Activated T-cell treated with anti-CD3 and anti-CD28 coated beads, Interleukin-2, amount 50 U/mL, for 4 hours (primary cell): ENCODE measurements at places on chromosomes 6 and 20. TPM values are rescaled to one million over a fixed set of nuclear protein-coding genes. Genes with fewer than 3 reads are reported as not detected.

- no peak for DNase-seq
Observed at GRCh38 chr6:53464927-53465460, 79.9 kb downstream of the GCLC start.

DNA sequence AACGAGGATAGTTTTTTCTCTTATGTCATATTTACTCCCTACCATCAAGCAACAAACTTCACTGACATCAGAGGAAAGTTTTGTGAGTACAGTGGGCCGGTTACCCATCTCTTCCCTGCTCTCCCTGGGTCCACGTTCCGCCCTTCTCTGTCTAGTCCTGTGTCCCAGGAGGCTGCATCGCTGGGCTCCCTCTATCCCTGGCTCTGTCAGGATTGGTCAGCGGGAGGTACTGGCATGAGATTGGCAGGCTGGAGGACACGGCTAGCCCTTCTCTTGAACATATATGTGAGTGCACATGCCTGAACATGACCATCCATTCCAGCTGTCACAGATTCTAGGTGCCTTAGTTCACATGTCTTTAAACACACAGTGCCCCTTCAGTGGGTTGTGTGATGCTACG, 30.3 kb upstream of the TMEM181 start:
- DNase-seq, result no peak

DNA sequence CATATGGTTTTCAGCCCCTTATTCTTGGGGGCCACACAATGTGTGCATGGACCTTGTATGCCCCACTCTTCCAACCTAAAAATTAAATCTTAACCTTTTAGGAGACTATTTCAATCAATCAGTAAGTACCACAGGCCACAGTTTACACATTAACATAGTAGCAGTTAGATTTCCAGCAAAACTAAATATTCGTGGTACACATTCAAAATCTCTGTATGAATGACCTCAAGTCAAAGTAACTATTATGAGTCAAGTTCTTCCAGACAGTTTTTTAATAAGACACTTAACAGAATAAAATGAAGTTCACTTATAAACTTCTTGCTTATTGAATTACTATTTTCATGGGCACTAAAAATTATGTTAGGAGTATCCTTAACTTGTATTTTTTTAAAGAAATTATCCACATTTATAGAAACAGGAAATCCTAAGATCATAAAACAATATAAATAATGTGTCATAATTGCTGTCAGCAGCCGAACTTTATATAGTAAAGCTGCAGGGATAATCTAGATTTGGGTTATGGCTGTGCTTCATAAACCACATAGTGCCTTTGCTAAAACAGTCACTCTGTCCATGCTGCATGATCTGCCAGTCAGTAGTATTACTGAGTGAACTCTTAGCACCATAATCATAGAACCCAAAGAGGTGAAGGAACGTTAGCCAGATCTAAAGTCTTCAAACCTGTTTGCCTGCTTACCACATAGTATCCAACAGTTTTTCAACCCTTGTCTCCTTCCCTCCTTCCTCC, 21.7 kb downstream of the SEC63 start:
- no peak for DNase-seq

The KHDRBS2 gene
- total RNA-seq, result not detected

- DNase-seq, result no peak
Observed at GRCh38 chr6:2798586-2799134, 33.5 kb downstream of the WRNIP1 start.

- no peak for DNase-seq
Observed at GRCh38 chr6:70547313-70547712, 19.4 kb upstream of the SDHAF4 start.

- no peak for DNase-seq
Observed at GRCh38 chr6:89980353-89980752, 86.1 kb downstream of the GJA10 start.

- DNase-seq, result no peak
Observed at GRCh38 chr6:61909486-61909885, 376.5 kb downstream of the KHDRBS2 start.

The PRSS16 gene
- 0.15 TPM for total RNA-seq

- no peak for DNase-seq
Observed at GRCh38 chr6:21116736-21117135, 476.8 kb upstream of the SOX4 start.

GRCh38 chr6:90202156-90202555, 94.5 kb downstream of the BACH2 start:
- DNase-seq, result no peak

The SCRT2 gene
- total RNA-seq, result not detected

DNA sequence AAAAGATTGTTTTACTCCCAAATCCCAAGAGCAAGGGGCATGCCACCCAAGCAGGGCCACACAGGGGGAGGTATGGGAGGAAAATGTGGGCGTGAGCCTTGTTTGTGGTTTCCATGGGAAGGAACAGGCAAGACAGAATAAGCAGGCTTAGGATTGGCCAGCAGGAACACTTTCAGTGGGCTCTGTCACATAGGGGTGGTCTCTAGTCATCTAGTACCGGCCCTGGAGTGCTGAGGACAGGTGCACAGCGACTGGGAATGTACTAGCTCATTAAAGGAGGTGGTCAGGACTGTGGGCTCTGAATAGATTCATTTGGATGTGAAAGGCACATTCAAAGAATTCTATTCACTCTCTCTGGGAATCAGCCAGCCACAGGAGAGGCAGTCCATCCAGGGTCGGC, 175.6 kb downstream of the TBC1D7 start:
- no peak for DNase-seq

GRCh38 chr6:13303668-13304017, 24.7 kb downstream of the TBC1D7 start:
- no peak for DNase-seq

DNA sequence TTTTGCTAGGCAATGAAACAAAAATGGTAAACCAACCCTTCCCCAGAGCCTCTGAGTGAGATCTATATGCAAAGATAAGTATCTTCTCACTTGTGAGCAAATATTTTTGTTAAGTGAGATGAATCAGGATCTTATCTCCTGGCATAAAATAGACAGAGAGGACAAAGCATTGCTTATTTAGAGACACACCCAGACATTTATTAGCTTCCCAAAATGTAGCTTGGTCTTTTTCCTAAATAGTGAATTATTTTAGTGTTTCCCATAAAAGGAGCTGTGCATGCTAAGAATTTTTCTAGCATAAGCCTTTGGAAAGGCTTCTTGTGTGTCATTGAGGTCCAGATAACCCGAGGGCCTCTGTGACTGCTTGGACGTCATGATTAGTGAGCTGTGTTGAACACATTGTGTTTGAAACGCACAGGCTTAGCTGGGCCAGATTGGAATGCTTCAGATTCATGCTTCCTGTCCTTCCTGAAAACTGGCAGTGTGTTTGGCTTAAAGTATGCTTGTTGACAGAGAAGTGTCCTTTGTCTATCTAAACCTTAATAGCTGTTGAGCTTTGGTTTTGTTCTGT, 16.5 kb downstream of the MTHFD1L start:
- DNase-seq, result no peak

DNA sequence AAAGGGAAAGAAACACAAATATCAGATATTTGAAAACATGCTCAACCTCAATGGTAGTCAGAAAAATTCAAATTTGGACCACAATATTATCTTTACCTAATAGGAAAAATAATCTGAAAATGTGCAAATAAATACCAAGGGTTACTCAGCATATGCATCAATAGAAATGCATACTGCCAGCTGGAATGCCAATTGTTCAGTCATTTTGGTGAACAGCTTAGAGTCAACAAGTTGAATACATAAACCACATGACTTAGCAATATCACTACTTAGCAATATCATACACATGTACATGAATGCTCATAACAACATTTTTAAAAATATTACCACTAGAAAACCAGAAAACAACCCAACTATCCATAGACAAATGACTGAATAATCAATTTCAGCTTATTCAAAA, 212.7 kb downstream of the PTPRK start:
- no peak for DNase-seq

The RIPPLY2 gene
- not detected for total RNA-seq

DNA sequence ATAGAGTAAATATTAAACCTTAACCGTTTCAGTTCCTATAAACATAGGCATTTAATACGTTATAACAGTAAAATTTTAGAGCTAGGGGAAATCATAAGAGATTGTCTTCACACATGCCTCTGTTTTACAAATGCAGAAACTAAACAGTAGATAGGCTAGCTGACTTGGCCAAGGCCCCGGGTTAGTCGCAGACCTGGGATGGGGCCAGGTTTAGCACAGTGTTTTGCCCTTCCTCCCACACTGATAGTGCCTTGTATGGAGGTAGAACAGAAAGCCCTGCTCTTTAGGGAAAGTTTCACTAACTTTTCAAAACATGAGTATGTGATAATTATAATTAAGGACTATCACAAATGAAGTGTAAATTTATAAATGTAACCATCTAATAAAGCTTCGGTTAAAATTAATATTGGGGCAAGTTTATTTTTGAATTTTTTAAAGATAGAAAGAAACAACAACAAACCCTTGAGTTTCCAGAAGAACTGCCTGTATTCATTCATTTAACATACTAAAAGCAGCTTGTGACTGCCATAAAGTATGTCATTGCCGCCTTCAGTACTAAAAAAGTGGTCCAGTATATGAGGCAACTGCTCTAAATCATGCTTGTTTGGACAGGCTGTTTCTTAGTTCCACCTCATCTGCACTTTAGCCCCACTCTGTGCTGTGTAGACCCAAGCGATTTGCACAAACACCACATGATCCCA, 62.5 kb upstream of the LOC128125822 start:
- DNase-seq, result no peak

- DNase-seq, result no peak
Observed at GRCh38 chr20:54227751-54228150, 19.9 kb downstream of the PFDN4 start.

DNA sequence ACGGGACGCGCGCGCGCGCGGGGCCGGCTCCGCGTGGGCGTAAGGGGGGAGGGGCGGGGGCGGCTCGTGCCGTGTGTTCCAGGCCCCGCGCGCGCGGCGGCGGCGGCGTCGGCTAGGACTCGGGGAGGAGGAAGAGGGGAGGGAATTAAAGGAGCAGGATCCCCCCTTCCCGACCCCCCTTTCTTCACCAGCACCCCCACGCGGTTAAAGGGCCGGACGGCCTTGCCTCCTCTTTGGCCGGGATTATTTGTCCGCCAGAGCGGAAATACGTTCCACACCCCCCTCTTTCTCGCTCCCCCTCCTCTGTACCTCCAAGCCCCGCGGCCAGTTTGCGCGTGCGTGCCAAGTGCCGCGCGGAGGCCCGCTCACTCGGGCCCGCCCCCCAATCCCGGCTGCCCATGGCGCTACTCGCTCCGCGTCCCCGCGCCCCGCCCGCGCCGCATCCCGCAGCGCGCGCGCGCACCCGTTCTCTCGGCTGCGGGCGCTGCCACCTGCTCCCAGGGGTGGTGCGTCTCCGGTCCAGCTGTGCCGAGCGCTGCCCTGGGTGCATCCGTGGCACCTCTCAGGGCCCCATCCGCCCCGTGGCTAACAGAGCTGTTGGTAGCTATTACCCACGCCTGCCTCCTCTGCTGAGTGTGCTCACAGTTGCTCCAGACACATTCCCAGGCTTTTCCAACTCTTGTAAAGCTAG, at the start of gene ZBTB12:
TSS of gene ZBTB12 (minus strand) at position 134 of the 691 bp plus-strand sequence. CDS start 781 bp downstream, outside the sequence.
- peak; percentile 77 for DNase-seq

GRCh38 chr20:12207875-12208274, 290.2 kb downstream of the BTBD3 start:
- no peak for DNase-seq

DNA sequence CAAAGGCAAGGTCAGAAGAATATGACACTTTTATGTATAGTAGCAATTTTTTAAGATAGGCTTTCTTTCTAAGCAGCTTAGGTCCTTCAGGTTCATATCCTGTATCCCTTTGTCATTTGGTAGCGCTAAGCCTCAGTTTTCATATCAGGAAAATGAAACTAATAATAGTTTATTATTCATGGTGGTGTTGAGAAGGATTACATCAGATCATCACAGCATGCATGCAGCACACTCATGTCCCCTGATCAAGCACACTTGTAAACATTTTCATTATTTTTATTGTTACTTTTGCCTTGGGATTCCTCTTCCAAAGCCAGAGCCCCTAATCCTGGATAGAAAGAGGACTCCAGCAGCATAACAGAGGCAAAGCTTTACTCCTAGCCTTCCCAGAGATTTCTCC, 70.2 kb upstream of the ADGRF1 start:
- no peak for DNase-seq

DNA sequence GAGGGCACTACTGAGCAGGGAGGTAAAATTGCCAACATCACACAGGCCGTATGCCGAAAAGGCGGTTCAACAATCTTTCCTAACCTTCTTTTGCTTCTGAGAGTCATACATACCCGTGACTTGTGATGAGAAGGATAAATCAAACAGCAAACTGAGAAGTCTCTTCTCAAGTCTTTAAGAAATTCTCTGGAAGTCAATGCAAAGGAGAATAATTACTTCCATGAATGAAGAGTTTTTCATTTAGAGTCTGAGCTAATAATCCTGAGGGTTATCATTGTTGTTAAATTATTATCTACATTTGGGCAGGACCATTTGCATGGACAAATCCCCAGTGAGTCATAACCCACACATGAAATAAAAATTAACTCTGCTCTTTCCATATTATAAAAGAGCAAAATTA, 22.4 kb upstream of the ILRUN start:
- no peak for DNase-seq

- no peak for DNase-seq
Observed at GRCh38 chr6:28182255-28182654, 40.6 kb downstream of the ZKSCAN8 start.

DNA sequence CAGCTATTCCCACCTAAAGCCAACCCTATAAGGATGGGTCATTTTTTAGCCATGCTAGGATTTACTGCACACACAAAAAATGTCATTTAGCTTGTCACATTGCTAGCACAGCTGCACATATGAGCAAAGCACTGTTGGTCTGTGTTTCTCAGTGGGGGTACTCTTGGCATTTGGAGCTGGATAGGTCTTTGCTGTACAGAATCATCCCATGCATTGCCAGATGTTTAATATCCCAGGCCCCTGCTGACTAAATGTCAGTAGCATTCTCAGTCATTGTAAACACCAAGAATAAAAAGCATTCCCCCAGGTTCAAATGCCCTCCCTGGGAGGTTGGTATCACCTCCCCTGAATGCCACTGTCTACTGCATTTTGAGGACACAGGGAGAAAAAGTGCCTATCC, 14.6 kb upstream of the LTV1 start:
- DNase-seq, result no peak

The HLA-DQA2 gene
- total RNA-seq, result 0.41 TPM

- no peak for DNase-seq
Observed at GRCh38 chr6:31871046-31871659, 7.6 kb downstream of the SLC44A4 start.

DNA sequence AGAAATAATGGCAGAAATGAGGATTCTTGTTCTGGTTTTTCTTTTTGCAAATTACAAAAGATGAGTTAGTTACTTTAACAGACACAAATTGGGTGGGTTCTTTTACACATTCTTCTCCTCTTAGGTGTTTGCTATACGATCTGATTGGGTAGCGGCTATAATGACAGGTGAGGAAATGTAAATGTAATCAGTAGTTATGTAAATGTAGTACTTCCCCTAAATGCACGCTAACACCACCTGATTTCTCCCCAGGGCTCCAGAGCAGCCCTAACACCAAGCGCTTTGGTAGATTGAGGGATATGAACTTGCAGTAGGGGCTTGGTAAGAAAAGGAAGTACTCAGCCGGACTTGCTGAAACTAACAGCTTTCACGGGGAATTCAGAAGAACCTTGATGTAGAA, 499.4 kb upstream of the NOX3 start:
- no peak for DNase-seq
